Activated CD8-positive, alpha-beta memory T cell treated with anti-CD3 and anti-CD28 coated beads for 48 hours (primary cell): ENCODE measurements at places on chromosomes 7 and 10.

- DNase-seq, result no peak
These were observed 23.9 kb downstream of the PYROXD2 start for GRCh38 chr10:98391065-98391464.

DNA sequence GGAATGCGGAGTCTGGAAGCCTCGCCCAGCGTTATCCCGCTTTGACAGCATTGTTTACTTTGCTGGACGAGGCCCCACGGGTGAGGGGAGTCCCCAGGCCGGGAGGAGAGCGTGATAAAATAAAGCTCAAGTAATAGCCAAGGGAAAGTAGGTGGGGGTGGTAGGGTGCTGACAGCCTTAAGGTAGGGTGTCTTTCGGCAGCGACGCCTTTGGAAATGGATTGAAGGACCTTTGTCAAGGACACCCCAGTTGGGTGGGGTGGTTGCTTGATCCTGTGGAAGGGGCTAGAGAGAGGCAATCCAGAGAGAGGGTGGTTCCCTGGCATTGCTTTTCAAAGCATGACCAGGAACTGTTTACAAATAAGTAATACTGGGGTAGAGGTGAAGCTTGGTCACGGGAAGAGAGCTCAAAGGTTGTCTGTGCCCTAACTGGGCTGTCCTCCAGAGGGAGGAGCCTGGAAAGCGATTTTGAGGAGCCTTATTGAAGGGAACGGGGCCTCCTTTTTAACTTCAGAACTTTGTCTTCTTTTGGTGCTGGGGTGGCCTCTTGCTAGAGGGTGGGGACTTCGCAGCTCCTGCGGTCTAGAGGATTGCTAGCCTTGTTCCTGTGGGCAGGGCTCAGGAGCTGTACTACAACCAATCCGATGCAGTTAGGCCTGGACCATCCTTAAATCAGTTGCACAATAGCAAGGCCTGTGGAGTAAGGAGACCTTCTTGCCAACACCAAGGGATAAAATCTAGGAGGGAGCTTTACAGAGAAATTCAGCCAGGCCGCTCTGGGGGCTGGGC lies 1.3 kb downstream of the EIF4EBP2 start:
- no peak for DNase-seq

DNA sequence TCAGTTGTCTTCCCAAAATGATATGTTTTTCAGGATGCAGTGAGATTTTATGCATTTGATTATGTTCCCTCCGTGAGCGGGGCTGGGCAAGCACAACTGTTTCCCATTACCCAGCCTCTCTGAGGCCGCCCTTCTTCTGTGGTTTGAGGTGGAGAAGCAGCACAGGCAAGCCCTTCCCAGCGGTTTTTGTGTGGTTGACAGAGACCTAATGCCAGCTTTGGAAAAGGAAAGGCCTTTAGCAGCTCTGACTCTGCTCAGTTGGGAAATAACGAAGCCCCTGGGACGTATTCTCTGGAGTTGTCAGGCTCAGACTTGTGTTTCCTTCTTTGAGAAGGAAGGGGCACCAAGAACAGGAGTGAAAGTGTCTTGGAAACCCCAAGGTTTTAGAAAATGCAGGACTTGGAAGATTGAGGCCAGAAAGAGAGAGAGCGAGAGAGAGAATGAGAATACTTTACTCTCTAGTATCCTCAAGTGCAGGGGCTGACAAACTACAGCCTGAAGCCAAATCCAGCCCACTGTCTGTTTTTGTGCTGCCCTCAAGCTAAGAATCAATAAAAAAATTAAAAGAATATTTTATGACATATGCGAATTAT lies 20.6 kb upstream of the PDCD4 start:
- no peak for DNase-seq

DNA sequence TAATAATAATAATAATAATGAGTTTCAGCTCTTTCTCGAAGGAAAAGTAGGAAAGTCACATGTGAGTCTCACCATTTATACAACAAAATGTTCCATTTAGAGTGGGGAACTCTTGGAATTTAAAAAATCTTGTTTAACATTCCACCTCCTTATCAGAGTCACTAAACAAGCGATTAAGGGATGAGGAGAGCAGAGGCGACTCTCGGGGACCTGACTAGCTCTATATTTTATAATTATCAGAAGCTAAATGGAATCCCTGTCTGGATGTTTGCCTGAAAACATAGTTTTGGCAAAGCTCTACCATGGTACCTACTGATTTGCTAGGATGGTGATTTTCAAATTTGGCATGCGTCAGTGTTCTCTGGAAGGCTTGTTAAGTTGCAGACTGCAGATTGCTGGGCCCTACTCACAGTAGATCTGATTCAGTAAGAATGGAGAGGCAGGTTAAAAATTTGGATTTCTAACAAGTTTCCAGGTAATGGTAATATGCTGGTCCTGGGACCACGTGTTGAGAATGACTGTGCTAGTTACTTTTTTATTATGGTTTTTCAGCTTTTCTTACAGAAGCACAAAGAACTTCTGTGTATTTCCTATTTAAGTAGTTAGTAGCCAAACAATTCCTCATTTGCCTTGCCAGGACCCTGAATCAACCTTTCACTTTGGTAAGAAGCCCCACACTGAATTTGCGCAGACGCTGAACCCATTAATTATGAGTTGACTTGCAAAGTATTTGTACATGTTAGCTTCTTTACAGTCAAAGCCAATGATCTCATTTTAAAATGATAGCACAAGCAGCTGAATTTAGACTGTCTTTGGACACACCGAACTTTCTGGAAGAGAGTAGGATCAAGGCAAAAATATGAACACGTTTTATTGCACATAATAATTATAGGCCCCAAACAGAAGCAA lies 39.5 kb downstream of the CPED1 start:
- no peak for DNase-seq

DNA sequence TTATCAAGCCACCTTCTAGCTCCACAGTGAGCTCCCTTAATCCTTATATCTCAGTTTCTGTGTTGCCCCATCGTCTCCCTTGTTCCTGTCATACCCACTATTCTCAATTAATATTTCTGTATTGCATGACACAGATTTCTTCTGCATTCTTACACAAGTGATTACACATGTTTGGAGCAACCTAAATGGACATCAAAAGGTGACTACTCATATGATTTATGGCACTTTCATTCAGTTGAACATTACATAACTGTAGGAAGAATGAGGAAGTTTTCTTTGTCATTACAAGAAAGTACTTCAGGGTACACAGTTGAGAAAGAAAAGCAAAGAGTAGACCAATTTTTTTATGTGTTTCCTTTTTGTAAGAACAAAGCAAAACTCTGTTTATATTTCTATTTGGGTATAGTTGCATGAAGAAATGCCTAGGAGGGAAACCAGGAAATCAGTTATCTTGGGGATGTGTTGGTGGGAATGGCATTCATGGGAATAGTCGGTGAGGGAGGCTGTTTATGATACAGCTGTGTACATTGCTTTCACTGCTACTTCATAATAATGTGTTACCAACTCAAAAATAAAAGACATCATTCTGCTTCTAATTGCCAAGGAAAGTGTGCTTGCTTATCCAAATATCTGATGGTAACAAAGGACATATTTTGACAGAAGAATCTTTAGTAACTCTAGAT lies 23.6 kb upstream of the PRSS37 start:
- DNase-seq, result no peak
